ENCODE measurements at places on chromosomes 13 and 19. TPM values are rescaled to one million over a fixed set of nuclear protein-coding genes. Genes with fewer than 3 reads are reported as not detected.

GRCh38 chr13:99086267-99087097 lies 108.6 kb upstream of the DOCK9 start:
- peak; percentile 57 for DNase-seq

DNA sequence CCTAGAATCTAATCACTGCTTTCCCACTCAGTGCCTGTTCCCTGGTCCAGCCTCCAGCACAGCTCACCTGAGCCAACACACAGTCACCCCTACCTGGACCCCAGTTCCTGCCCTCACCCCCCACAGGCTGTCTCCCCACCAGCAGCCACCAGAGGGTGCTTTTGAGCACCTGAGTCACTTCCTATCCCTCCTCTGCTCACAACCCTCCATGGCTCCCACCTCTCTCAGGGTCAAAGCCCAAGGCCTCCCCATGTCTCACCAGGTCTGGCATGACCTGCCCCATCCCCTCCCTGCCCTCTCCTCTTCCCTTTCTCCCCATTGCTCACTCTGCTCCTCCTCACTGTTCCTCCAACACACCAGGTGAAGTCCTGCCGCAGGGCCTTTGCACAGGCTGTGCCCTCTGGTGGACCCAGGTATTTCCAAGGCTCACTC lies 7.1 kb upstream of the DPP9 start:
- DNase-seq = no peak

DNA sequence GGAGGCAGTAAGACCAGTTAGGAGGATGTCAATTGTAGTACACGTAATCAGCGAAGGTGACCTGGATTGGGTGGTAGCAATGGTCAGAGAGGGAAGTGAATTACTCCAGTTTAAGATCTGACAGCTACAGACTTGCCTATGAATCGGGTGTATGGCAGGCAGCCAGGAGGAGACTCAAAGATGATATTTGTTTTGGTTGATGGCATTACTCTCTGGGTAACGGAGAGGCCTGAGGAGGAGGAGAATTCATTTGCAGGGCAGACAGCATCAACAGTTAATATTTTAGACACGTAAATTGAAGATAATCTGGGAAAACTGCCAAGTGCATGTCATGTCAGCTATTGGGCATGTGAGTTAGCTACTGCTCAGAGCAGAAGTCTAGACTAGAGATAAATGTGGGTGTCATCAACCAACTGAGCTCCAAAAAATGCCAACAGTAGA lies 109.2 kb downstream of the SGCG start:
- DNase-seq = peak; percentile 43

DNA sequence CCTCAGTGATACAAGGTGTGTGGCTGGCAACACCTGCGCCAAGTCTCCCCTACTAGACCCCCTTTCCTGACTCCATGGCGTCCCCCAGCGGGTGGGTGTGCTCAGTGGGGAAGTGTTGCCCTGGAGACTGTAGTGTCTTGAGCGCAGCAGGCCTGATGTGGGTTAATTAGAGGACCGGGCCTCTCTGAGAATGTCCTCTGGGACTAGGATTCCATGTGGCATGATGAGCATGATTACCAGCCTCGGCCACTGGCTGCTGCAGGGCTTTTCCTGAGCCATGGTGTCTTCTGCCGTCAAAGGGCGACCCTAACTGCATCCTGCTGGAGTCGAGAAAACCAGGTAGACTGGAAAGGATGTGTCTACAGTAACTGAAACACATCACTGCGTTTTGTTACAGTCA lies 28.1 kb downstream of the MICOS13 start:
- DNase-seq = no peak

DNA sequence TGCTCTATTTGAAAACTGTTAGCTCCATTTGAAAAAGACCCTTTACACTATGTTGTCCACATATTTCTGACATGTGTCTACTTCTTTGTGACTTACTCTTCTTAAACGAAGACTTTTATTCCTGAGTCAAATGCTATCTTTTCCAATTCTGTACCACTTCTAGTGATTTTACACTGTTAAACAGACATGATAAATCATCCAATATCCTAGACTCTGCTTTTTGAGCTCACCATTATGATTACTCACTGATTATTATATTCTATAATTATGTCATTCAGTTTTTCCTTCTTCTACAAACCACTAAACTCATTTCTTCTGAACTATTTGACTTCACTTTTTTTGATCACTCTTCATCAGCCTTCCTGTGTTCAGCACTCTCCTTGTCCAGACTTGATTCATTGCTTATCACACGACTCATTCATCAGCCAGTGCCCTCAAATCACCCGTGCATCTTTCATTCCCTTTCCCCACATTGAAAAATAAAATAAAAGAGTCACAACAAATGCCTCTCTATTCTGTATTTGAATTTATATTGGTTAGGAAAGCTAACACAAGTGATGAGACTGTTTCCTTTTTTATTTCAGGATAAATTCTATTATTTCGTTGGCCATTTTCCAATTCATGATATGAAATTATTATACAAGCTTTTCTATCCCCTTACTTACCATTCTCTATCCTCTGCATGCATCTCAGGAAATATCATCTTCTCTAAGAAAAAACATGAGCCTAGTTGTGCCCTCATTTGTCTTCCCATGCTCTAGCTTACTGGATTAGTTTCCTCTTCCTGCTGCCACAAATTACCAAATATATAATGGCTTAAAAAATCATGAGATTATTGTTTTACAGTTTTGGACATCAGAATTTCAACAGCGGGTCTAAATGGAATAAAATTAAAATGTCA lies 1482.1 kb upstream of the MIR17HG start:
- no peak for DNase-seq

- DNase-seq = peak; percentile 44
Observed at GRCh38 chr19:6276447-6276846, 3.3 kb downstream of the MLLT1 start.

DNA sequence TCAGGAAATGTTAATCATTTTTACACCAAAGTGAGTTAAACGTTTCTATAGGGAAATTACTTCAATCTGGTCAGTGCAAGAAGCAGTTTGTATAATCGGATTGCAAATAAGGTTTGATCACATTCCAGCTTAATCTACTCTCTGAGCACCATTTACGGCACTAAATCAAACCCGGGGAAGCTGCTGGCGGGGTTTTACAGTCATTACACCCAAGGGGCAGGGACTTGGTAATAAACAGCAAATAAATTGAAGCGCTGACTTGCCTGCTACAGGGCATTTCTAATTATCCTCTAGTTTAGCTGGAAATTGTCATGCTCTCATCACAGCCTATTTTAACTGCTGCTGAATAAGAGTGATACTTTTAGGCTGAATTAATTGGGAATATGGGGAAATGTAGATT lies 152.1 kb upstream of the SOX21 start:
- DNase-seq = peak; percentile 15

GRCh38 chr13:28475916-28476725 lies 18.8 kb downstream of the FLT1 start:
- DNase-seq = no peak

DNA sequence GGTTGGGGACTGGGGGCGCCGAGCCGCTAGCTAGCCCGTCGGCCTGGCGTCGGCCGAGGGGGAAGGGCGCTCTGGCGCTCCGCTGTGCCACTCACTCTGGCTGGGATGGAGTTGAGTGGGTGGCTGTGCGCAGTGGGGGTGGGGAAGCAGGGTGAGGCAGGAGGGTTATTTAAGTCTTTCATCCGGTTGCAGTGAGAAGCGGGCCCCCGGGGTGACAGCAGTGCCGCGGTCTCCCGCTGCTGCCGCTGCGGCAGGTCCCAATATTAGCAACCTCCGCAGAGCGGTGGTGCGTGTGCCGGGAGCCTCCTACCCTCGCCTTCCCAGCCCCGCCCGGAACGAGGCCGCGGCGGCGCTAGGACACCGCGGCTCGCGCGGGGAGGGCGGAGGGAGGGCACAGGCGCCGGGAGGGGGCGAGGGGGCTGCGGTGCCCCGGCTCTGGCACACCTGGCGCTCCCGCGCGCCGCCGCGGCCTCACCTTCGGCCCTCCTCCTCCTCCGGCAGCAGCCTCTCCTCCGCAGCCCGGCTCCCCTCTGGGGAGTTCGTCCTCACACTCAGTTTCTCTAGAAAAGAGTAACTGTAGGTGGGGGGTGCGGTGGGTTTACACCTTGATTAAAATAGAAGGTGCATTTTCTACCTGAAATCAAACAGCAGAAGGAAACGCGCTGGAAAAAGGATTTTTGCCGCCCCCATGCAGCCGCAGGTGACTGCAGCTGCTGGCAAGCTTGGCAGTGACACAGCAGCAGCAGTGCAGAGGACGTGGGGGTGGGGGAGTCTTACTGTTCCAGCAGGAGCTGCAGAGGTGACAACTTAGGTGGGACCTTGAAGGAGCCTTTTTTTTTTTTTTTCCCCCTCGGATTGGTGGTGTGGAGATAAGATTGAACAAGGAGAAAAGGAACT lies 4.5 kb downstream of the FGF9 start:
- peak; percentile 67 for DNase-seq

- no peak for DNase-seq
Observed at GRCh38 chr13:31321457-31321856, 121.7 kb downstream of the B3GLCT start.

DNA sequence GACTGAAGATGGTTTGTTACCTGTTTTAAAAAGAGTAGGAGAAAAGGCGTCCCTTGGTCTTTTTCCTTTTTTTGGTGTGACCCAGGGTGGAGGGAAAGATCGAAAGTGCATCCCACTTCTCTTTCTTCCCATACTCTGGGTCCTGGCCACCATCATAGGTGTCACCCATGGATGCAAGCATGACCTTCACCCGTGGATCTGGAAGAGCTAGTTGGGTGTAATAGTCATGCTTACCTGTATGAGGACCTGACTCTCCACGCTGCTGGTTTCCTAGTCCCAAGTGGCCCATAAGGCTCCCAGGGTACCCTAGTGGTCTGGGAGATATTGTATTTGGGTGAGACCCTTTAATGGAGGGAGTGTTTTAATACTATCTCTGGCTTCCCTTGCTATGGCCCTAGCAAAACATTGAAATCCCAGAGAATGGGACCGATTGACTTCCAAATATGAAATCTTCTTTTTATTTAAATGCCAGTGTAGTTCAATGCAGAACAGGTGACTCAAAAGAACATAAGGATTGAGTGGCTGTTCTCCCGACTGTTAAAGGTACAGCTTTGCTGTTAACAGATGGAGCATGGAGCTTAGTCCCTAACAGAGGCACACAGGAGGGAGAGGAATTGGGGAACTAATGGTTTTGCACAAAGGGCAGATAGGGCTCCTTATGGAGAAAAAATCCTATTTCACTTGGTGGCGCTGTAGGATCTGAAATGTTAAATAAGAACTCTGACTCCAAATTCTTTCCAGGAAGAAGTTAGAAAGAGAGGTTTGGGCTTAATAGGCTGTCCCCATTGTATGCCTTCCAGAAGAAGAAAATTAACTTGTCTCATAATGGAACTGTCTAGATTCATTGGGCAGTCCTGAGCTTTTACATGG lies 7.0 kb upstream of the ZNF550 start:
- no peak for DNase-seq

- DNase-seq = no peak
Observed at GRCh38 chr13:27595055-27595811, 25.1 kb downstream of the LNX2 start.

DNA sequence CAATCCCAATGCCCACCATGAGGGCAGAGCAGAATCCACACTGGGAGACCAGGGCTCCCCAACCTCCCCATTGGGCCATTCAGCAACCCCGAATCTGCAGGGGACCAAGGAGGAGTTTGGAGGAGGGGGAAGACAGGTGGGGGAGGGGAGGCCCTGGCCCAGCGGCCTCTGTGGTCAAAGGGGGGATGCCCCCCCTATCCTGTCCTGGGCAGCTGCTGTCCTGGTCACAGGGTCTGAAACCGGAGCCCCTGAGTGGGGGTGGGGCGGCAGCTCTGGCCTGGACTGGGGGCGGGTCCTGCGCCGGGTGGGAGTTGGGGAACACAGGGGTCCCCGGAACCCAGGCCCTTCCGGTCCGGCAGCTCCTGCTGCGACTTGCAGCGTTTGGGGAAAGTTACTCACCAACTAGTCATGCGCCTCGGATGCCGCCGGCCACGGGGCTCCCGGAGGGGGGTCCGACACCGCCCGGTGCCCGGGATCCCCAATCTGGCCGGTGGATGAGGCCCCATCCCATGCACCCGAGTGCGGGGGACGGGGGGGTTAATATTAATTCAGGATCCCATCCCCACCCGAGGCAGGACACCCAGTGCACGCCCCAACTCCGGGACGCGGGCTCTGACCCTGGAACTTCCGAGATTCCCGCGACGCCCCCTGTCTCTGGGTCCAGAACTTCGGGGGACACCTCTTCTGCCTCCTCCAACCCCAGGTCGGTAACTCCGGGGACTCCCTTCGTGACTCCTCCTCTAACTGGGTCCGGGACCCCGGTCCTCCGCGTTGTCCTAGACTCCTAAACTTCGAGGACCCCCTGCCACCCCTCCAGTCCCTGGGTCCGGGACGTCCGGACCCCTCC lies 872 bp downstream of the HOMER3 start:
- DNase-seq = peak; percentile 62

GRCh38 chr19:8097681-8098567 lies 45.4 kb downstream of the CCL25 start:
- DNase-seq = no peak

DNA sequence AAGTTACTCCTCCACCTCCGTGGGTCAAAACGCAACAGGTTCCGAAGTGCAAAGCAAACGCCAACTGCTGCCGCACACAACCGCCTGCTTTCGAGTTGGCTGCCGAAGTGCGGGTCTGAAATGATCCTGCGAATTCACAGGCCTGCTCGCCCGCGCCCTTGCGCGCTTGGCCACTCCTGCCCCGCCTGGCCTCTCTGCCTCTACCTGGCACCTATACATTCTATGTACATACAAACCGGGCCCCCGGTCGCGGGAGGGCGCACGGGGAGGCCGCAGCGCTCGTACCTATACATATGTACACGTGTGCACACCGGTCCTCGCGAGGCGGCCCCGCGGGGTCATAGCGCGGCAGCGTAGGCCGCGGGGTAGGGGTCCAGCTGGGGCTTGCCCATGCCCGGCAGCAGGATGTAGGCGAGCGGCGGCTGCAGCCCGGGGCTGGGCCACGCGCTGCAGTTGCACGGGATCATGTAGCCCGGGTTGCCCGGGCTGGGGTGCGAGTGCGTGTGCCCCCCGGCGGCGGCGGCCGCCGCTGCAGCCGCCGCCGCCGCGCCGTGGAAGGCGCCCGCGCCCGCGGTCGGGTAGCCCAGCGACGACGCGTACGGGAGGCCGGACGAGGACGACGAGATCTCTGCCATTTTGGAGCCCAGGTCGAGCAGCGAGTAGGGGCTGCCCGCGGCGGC lies 1.3 kb downstream of the SOX21 start:
- DNase-seq = peak; percentile 27

- no peak for DNase-seq
Observed at GRCh38 chr19:42290523-42291434, 11.2 kb upstream of the PRR19 start.

GRCh38 chr19:56864443-56865125 lies 24.1 kb upstream of the PEG3 start:
- DNase-seq = no peak

Gene GIPR
- 14.9 TPM for total RNA-seq

Gene LRRC25
- total RNA-seq = 38.0 TPM

Gene APC2
- 0.37 TPM for total RNA-seq

Gene CBLC
- 4.8 TPM for total RNA-seq

Gene NAXD
- 28.9 TPM for total RNA-seq

Gene POGLUT2
- total RNA-seq = 13.9 TPM

Gene ZNF100
- total RNA-seq = 27.3 TPM

Gene CLEC17A
- 0.18 TPM for total RNA-seq

Gene CGB2
- total RNA-seq = 0.58 TPM

Measured in lung (tissue), 17 donors.